ENCODE measurements at places on chromosomes 11 and 22.

- DNase-seq: no peak
Observed at GRCh38 chr11:20881328-20882079, 212.1 kb downstream of the NELL1 start.

DNA sequence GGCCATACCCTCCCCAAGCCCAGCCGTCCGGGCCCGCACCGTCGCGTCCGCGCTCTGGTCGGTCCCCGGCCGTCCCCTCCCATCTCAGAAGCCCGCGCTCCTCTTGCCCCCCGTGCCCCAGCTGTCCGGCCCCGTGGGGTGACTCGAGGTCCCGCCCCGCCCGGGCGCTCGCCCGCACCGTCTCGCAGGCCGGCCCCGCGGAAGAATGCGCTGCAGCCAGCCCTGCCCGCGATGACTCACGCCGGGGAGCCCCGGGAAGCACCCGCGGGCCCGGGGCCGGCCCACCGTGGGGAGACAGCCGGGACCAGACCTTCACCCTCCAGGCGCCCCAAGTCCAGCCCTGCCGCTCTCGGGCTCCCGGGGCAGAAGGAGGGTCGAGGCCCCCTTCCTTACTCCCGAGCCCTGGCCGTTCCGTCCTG, 320 bp upstream of the PHLDA2 start:
- peak; percentile 78 for DNase-seq

DNA sequence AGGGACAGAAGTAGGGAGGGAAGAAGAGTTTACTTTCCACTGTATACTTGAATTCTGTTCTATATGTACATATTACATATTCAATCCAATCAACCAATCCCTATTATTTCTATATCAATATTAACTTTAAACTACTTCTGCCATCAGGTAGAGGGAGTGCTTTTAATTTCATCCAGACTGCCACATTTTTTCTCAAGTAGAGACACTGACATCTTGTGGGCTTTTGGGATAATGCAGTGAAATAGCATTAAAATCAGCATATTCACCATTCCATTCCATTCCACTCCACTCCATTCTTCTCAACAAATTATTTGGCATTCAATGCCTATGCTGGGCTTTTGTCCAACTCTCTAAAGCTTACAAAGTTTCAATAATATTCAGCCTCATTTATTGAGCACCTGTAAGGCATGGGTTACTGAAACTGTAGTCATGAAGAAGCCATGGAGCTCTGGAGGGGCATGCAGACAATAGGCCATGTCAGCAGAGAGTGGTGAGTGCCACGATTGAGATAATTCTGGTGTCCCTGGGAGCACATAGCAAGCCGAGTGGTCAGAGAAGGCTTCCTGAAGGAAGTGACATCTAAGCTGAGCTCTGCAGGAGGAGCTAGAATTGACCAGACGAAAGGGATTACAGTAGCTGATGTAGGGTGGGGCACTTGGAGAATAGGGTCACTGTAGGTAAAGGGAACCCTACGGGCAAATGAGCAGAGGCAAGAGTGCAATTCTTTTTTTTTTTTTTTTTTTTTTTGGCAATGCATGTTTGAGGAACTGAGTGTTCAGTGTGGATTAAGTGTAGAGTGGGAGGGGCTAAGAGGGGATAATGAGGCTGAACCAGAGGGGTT, 12.8 kb upstream of the CLPB start:
- DNase-seq: no peak

DNA sequence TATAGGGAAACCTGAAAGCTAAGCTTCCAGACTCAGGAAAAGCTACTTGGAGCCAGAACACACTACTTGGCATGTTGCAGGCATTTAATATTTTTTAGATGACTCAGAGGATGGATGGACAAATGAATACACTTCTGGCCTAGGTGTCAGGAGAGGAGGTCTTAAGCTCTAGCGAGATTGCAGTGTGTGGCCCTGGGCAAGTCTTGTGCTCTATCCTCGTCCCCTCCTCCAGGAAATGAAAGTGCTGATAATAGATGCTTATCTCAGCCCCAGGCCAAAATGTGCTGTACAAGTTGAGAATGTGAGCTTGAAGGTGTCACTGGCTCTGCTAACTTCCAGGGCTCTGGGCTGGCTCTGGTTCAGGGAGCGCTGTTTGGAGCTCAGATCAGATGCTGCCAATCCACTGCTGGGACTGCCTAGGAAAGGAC, 136.3 kb downstream of the PKNOX2 start:
- DNase-seq: no peak

DNA sequence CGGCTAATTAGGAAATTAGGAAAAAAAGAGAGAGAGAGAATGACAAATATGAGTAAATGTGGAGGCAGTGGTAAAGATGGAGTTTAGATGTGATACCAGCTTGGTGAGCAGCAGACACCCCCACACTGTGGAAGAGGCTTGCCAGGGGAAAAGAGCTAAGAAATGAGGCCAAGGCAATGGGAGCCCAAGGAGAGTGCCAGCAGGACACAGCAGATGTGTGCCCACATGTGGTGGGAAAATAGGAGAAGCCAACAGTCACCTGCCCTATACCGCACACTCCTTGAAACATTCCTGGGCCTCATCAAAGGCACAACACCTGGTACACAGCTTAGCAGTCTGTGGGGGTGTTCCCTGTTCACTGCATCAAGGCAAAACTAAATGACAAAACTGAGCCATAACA, 104.9 kb downstream of the FAM76B start:
- DNase-seq: no peak

- DNase-seq: no peak
Observed at GRCh38 chr11:73347067-73347466, 29.1 kb upstream of the RELT start.

DNA sequence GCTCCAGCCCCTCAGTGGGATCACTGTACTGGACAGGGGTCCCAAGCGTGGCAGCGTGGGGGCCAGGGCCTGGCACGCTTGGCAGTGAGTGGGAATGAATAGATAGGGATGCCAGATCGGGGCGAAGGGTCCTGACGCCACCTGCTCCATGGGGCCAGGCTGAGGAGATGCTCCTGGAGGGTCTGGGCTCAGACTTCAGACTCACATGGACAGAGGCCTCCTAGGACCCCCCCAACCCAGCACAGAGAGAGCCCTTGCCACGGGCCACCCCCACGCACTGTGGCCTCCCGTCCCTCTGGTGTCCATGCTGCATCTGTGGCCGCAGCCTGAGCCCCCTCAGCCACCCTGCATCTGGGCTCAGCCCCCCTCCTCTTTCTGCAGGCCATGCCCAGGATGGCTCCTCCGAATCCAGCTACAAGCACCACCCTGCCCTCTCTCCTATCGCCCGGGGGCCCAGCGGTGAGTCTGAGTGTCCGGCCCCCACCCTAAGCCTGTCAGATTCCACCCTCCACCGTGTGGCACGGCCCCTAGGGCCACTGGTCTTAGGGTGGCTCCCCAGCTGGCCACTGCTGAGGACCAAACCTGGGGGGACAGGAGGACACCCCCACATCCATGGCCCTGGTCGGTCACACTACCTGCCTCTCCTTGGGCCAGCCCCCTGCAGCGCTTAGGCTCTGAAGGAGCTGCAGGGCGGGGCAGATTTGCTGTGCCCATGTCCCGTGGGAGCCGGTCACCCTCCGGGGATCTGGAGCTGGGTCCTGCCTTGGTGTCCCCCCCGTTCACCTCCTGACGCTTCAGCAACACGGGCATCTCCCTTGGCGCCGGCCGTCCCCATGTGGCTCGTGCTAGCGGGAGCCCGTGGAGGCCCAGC, 2.7 kb downstream of the MUC5AC start:
- no peak for DNase-seq

DNA sequence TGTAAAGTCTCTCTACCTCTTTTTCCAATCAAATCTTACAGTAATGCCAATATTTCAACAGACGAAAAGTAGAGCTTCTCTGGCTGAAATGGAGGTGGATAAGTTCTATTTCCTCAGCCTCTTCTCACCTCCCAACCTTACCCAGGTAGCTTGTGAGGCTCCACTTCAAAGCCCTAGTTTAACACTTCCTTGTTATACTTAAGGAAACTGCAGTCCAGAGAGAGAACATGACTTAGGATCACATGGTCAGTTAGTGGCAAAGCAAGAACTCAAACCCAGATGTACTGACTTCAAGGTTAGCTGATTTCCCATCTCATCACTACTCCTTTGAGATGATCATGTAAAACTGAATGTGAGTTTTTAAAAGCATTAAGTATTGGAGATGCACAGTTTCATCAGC, 32.5 kb downstream of the PAK1 start:
- no peak for DNase-seq

GRCh38 chr22:21736084-21736642, 569 bp upstream of the YPEL1 start:
- DNase-seq: no peak

DNA sequence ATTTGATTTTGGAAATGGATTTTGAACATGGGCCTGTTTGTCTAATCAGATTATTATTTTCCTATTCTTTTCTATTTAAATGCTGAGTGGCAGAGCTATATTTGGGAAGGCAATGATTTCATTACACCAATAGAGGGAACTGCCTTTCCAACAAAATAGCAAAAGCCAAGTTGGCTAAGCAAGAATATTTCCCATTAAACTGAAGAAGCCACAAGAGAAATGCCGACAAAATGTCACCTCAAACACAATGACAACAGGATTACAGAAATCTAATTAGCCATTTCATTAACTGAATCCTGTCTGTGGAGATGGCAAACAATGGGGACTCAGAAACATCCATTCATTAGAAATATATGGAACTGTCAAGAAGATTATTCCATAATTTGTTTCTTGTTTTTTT, 1593.1 kb upstream of the RAG2 start:
- no peak for DNase-seq

DNA sequence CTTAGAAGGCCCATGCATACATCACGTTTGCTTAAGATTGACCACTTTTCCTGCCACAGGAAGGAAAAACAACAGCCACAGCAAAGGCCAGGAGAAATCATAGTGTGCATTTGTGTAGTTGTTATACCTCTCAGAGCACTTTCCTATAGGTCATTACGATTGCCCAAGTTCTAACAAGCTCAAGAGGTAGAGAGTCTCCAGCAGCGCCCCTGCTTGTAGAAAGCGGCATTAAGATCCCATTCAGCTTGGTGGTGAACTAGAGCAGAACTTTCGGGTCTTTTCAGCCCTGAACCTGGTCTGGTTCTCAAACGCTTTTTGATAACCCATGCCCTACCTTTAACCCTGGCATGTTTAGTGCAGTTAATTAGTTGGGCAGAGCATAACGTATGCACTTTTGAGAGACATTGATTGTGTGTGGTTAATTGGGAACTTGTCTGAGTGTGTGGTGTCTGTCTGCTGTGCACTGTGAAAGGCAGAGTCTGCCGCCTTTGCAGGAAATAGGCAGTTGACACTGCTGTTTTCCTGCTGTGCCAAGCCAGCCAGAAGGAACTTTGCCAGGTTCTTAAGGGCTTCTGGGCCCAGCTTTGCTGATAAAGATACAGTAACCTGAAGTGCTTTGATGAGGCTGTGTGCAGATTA, 109.9 kb upstream of the CLMP start:
- no peak for DNase-seq

- DNase-seq: no peak
Observed at GRCh38 chr11:129390303-129390821, 14.7 kb downstream of the BARX2 start.

DNA sequence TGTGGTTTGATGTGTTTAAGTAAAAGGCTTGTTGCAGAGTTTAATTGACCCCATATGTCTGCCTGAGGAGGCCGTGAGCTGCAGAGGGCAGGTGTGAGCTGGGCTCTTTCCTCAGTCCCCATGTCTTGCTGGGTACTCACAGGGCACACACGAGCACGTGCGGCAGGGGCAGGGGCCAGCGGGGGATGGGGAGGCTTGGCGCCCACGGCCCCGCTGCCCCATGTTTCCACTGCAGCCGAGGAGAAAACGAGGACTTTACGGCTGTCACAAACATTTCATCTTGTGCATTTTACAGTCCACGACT, 24.7 kb upstream of the CCDC188 start:
- no peak for DNase-seq

- DNase-seq: peak; percentile 23
Observed at GRCh38 chr22:49826603-49827270, 936 bp downstream of the BRD1 start.

- peak; percentile 20 for DNase-seq
Observed at GRCh38 chr22:23080613-23081290, 10.4 kb downstream of the GNAZ start.

- no peak for DNase-seq
Observed at GRCh38 chr11:9719566-9720289, 55.9 kb downstream of the SWAP70 start.

DNA sequence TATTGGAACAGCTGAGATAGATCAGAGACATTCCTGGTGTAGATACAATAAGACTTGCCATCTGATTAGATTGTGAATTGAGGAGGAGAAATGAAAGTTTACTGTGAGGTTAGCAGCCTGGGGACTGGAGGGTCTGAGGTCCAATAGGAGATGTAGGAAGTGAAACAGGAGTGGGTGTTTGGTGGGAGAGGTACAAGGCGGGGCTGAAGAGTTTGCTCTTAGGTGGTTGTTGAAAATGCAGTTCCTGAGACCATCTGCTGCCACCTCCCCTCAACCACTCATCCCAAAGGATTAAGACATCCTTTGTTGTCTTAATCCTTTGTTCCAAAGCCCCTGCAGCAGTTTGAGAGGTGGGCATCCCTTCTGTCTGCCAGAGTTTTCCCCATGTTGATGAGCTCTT, 14.8 kb downstream of the PIWIL4 start:
- DNase-seq: no peak

GRCh38 chr11:120956710-120957495, 67.0 kb upstream of the TBCEL start:
- no peak for DNase-seq

DNA sequence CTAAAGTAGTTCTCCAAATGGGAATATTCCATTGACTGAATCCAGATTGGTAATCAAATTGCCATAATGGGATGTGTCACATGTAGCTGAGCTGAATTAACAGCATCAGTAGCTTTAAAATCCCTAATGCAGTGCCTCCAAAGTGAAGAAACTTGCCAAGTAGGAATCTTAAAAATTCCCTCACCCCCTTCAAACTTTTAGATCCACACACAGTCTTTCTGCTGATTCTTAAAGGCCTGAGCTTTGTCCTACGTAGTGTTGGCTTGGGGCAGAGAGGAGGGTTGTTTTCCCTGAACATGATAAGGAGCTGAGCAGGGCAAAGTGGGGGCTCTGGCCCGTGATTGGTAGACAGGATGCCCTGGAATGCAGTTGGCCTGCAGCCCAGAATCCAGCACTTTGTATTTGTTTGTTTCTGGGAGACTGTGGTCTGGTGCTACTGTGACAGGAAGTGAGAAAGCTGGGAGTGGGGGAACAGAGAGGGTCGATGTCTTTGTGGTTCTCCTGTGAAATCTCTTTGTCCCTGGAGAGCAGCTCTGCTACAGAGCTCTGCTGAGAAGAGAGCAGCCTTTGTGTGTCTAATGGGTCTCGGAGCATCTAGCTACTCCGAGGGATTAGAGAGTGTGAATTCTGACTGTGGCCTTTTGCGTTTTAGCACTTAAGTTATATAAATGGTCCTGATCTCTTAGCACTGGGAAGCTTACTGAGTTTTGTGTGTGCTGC, 16.9 kb downstream of the CTNND1 start:
- DNase-seq: no peak

Measured in stimulated activated naive CD8-positive, alpha-beta T cell treated with anti-CD3 and anti-CD28 coated beads, Interleukin-15, Interleukin-2, amounts not matched to agents 100 U/mL and 50 U/mL, for 24 hours (primary cell).